ENCODE measurements at places on chromosomes 11 and 22.

DNA sequence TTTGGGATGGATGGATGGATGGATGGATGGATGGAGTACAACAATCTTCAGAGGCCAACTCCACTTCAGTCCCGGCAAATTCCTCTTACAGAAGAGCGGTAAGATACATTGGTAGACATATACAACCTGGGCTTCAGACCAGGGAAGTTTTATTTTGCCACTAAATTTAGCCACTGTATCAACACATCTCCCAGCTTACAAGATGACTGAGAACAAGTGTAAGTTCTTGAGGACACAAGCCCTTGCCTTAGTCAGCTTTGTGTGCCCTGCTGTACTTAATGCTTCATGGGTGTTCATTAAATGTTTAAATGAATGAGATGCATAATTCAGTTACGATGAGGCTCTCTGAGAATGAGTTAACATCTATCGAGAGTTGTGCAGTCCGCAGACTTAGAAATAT, 127.7 kb downstream of the COMMD9 start:
- DNase-seq: no peak

DNA sequence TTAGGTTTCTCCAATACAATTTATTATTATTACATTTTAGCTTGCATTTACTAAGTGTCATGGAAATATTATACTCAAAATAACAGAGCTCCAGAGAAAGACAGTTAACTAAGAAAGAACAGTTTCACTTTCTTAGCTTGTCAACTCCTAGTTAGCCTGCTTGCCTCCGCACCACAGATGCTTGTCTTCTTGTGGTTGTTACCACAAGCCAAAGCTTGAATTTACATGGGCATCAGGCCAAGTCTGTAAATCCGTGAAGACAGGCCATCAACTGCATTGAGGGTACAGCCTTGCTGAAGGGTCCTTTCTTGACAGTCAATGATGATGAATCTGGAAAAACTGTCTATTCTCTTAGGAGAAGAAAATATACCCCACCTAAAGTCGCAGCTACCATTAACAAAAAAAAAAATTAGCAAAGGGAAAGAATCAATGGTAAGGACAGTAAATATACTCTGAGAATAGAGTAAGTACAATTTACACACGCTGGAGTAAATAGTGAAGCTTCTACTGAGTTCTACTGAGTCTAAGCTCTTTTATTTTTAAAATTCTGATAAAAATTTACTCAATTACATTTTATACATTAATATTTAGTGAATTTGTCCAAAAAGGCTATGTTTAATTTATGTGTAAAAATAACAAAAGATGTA, 15.6 kb upstream of the DENND5A start:
- DNase-seq: peak; percentile 39

DNA sequence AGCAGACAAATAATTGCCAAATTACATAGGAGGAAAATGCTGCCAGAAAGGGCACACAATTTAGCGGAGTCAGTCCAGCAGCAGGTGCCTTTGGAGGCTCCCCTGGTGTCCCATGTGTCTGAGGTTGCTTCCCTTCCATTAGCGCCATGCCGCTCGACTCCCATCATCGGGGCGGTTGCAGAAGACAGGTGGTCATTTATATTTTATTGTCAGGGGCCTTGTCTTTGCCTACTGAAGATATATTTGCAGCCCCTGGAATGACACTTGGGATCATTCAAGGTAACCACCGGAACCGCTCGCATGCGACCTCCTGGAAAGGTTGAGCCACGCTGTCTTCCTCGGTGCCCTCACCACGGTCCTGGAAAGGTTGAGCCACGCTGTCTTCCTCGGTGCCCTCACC, 298.3 kb downstream of the TBC1D22A start:
- no peak for DNase-seq

- no peak for DNase-seq
These were observed 47.8 kb downstream of the BRSK2 start for GRCh38 chr11:1437500-1437899.

DNA sequence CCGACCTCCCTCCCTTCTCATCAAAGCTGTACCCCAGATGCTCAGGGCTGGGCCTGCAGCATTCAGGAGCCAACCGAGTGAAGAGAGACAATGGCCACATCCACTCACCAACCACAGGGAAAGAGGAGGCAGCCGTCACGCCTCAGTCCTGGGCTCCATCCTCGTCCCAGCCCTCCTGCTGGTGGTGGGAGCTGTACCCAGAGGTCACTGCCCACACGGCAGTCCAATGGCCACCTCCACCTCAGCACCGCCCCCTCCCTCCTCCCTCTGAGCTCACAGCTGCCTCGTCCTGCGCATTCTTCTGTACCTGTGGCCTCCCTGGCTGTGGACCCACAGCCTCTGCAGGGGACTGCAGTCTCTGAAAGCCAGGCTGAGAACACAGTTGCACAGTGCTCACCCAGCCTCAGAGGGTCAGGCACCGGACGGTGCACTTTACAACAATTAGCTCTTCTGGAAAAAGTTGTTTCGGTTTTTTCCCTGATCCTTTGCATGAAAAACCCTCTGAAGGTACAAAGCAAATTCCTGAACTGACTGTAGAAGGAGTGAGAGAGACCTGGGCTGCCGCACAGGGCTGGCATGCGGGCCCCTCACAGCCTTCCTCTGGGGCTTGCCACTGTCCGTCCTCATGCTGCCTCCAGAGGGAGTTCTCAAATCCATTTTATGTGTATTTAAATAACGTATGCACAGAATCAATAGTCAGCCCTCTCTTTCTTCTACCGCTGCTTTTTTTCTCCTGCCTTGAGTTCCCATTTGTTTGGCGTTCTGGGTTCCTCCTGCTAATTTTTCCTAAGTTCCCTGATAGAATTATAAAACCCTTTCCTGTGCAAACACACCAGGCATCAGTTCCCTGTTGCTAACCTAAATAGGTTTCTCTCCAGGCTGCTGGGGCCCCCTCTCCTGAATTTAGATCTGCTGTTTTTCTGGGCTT, 52.7 kb downstream of the PHF21B start:
- DNase-seq: no peak

DNA sequence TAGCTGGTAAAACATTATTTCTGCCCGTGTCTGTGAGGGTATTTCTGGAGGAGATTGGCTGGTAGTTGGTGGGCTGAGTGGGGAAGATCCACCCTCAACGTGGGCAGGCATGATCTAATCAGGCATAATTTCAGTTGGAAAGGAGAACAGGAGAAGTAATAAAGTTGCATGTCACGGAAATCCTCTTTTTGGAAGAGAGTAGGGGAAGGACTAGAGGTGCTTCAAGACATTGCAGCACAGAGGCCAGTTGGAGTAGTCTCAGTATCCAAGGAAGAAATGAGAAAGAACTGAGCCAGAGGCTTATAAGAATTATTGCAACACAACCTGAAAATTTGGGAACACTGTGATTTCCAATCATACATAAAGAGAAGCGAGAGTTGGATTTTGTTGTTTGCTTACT, 1155.1 kb downstream of the FAM181B start:
- DNase-seq: no peak

- DNase-seq: no peak
These were observed 42.1 kb downstream of the PAX6 start for GRCh38 chr11:31768749-31769640.

- DNase-seq: no peak
These were observed 15.4 kb upstream of the MTNR1B start for GRCh38 chr11:92954003-92954402.

DNA sequence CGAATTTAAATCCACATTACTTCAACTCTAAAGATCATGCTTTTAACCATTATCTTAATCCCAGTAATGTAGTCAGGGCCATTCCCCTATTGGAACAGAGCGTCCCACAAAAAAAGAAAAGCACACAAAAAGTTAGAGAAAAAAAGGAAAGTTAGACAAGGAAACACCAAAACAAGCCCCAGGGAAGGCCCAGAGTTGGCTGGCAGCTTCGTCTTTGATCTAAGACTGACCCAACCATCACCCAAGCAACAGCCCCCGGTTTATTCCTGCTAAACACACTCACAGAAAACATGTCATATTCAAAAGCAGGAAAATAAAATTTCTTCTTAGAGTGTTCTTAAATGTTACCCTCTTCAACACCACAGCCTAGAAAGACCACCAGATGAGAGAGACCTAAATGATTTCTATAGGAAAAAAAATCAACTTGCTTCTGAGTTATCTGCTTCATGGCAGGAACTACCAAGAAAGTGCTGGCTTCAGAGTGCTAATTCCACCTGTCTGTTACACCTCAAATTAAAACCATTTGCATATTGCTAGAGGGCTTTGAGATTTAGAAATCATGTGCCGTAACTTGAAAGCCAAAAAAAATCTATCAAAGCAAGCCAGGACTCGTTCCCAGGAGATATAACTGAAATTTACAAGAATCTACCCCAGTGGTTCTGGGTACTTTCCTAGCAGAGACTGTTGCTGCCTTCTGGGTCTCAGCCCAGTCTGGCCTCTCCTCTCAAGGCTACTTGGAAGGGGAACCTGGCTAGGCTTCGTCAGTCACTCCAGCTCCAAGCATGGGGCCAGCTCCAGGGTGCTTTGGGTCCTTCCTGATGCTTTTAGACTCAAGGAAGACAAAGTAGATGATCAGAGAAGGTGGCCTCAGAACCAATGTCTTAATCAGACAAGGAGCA, 31.2 kb downstream of the POU2AF3 start:
- DNase-seq: no peak

DNA sequence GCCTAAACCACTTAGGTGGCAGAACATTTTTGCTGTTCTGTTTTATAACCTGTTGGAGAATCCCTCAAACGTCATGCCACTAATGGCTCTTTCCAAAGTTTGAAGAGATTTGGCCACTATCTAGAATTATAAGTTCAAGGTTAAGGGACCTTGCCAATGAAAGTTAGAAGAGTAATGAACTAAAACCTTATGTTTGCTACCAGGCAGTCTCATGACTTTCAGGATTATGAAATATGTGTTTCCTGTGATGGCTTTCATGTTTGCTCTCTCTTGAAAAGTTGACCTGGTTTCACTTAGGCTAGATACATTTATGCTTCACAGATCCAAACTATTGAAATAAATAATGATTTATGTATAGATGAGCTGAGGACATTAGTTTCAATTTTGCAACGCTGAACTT, 340.0 kb downstream of the LRRC4C start:
- no peak for DNase-seq

Data from effector memory CD8-positive, alpha-beta T cell (primary cell).